ENCODE measurements at places on chromosomes 6 and 20.
A peak's percentile ranks its signal among the peaks of the same experiment; 100 is the strongest.

- DNase-seq: no peak
These were observed 26.2 kb downstream of the TTBK1 start for GRCh38 chr6:43269273-43270007.

- no peak for DNase-seq
These were observed 41.7 kb downstream of the COL19A1 start for GRCh38 chr6:69907981-69908498.

- DNase-seq: no peak
These were observed 930.1 kb upstream of the GJE1 start for GRCh38 chr6:141202626-141203025.

- DNase-seq: peak; percentile 81
These were observed 42.7 kb upstream of the HINT3 start for GRCh38 chr6:125913864-125914351.

GRCh38 chr20:51456511-51457509 lies 85.7 kb downstream of the NFATC2 start:
- peak; percentile 88 for DNase-seq

DNA sequence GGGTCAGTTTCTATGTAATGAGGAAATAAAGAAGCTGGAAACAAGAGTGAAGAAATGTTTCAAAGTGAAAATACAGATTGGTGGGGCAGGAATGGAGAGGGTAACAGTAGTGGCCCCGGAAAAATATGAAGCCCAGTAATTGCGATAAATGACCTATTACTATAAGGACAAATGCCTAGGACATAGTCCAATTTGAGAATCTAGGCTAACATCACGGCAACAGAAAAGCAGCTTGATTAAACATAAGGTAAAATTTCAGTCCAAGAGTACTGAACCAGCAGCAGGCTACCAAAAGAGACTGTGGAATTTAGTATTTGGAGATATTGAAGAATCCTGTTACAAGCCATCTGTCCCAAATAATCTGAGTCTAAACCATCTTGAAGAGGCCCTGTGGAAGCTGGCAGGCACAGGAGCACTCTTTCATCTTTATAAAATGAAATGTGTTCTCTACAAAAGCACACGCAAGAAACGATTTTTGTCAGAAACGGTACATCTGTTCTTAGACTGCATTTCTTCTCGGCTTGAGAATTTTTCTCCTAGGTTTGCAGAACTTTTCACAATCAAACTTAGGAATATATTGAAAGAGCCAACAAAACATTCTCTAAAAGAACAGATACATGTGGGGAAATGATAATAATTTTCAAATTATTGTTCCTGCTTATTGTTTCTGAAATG lies 49.3 kb downstream of the ELOVL5 start:
- peak; percentile 47 for DNase-seq

GRCh38 chr6:39756582-39756981 lies 31.4 kb upstream of the KIF6 start:
- no peak for DNase-seq

DNA sequence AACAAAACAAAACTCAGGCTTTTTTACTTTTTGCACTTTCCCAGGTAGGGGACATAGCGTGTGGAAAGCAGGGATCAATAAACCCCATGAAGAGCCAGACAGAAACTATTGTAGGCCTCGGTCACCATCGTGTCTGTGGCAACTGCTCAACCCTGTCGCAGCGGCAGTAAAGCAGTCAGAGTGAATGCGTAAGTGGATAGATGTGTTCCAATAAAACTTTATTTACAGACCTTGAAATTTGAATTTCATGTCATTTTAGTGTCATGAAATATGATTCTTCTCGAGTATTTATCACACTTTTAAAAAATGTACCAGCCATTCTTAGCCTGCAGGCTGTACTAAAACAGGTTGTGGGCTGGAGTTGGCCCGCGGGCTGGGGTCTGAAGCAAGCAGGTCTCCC lies 14.5 kb downstream of the BMP7 start:
- DNase-seq: no peak

- no peak for DNase-seq
These were observed 90.6 kb upstream of the B3GAT2 start for GRCh38 chr6:71047417-71047816.

DNA sequence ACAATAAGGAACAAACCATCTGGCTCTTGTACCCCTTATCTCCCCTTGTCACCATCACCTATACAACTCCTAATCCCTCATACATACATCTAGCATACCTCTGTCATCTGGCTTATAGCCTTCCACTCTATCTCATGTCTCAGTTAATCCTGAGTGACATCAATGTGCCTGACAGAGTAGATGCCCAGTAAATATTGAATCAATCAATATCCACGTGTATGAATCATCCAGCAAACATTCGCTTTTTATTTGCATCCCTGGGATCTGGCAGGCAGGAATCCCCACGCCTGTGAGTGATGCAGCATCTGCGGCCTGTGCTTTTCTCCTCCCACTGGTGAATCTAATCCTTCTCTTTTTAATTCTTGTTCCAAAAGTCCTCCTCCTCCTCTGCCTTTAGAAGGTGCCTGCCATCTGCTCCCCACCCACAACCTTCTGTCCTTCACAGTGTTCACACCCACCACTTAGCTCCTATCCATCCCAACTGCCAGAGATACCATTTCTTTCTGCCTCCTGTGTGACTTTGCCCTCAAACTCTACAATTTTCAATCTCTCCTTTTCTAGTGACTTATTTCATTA lies 37.6 kb downstream of the ZNF391 start:
- peak; percentile 24 for DNase-seq

DNA sequence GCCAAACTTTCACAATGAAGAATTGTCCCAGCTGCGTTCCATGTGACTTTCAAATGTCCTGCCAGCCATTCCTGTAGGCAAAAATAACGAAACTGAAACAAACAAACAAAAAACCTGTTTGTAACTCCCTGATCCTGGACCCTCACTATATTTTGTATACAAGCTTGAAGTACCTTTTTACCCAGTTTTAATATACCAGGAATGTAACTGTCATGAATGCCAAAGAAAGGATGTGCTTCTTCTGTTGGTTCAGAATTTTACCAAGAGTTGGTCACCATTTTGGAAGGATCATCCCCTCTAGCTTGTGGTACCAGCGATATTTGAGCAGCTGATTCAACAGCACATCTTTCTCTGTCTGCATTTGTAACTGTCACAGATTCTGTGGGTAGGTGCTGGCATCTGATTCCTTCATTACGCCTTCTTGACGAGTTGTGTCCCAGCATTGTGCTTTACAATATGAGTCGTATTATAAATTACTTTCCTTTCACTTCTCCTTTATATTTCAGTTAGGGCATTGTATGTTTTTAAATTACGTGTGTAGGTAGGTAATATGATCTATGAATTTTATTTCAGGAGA lies 93.9 kb downstream of the DLGAP4 start:
- DNase-seq: no peak

DNA sequence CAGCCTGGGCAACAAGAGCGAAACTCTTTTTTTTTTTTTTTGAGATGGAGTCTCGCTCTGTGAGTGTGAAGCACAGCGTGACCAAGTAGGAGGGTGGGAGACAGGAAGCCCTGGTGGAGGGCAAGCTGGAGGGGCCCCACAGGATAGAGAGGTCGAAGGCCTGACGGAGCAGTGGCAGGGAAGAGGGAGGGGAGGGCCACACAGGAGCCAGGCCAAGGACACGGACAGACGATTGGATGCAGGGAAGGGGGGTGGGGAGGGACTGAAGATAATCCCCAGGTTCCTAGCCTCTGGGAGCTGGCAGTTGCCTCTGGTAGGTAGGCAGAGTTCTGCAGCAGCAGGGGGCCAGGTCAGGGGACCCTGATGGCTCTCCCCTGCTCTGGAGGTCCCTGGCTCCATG lies 10.8 kb upstream of the GUCA1A start:
- peak; percentile 82 for DNase-seq

DNA sequence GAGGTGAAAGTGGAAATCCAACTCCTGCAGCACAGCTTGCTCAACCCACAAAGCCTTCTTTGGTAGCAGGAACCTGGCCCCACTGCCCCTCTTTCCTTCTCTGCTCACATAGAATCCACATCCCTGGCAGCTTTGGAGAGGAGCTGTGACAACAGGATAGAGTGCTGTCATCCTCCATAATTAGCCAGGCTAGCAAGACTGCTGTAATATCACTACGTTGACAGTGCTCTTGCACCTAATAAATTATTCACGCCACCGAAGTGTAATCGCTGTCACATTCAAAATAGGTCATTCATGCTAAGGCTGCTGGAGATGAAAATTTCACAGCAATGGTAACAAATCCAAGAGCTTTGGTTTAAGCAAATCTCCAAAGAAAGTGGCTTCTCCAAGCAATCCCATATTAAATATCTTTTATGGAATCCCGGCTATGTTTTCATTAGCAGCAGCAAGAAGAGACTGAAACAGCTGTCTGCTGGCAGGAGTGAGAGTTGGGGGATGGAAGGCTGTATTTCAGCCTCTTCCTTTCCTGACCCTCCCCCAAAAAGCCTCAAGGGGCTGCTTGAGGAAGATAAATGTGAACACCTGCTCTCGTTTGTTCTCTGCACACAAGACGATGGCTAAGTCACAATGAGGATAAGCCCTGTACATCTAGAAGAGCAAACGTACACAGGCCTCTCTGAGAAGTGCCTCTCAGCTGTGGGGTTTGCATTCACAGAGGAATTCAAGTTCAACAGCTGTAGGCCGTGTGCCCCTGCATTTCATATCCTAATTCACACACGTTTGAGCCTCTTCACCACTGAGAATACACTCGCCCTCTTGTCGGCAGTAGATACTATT lies 16.5 kb downstream of the RIPOR2 start:
- DNase-seq: peak; percentile 90

- DNase-seq: no peak
These were observed 11.0 kb upstream of the SIM1 start for GRCh38 chr6:100475554-100476320.

DNA sequence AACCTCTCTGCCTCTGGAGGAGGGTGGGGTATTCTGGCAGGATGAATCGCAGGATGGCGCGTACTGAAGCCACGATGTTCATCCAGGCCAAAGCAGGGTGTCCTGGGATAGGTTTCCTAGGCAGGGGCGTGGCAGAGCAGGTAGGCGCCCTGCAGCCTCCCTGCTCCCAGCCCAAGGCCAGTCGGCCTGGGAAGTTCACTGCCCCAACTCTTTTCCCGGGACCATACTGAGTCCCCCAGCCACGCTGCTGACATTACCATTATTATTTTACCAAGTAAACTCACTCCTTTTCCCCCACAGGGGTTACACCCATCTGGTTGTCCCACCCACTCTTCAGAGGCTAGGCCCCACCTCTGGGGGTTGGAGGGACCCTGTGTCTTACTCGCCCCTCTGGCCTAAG lies 21.8 kb downstream of the SDCBP2 start:
- no peak for DNase-seq

DNA sequence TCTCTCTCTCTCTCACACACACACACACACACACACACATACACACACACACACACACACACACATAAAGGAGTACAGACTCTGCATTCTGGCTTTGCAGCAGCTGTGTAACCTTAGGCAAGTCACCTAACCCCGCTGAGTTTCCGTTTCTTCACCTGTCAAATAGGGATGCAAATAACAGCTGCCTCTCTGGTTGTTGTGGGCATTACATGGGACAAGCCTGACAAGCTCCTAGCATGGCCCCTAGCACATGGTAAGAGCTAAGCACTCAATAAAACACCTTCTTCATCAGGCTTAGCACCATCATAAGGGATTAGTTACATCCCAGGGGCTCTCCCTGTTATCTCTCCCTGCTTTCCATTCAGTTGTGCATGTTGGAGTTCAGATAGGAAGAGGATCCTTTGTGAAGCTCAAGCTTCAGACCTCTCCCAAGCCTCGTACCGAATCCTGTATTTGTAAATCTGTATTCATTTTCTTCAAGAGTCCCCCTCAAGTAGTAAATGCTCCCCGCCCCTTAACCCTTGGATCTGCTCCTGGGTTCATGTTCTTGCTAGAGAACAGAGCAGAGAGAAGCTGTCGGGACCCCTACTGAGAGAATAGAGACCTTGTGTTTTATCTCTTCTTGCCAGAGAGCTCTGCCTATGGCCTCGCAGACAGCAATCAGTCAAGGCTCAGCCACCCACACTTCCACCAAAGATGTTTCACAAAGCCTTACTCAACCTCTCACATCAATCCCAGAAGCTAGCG lies 2.2 kb downstream of the SLC13A3 start:
- DNase-seq: peak; percentile 94

DNA sequence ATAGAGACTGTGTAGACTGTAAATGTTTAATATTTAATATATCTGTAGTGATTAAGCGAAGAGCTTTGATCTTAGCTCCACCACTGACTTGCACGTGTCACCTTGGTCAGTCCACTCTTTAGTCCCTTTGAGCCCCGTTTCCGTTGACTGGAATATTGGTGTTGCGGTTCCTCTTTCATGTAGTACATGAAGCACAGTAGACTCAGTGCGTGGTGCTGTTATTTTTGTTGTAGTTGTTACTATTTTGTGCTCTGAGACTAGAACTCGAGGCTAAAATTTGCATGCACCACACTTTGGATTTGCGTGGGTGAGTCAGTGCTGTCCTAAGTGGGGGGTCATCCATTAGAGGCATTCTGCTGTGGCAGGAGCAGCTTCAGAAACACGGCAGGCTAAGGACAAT lies 291.4 kb downstream of the QKI start:
- DNase-seq: no peak

GRCh38 chr6:115885636-115886366 lies 174.9 kb downstream of the FRK start:
- DNase-seq: no peak

DNA sequence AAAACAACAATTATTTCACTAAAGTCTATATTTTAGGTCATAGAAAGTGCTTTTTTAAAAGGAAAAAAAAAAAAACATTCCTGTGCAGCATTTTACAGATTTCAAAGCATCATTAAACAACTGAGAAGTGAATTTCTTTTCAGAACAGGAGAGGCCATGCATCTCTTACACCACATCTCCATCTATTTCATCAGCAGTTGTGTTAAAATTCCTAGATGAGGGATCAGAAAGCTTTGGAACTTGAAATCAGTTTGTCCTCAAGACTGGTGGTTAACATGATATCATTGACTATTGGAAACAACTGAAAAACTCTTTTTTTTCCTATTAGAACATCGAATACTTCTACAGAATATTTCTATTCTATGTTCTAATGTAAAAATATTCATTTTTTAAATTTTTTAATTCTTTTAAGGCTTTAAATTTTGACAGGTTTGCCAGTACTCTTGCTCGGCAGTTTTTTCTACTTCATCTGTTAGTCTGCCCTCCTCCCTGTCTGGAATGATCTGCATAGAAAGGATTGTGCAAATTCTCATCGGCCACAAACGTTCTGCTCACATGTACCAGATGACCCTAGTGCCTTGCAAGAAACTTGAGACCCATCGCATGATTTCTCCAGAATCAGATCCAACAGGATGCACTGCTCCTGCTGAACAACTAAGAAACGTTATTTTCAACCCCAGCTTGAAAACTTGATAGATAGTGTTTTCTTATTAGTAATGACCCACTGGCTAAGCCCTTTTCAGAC lies 411.0 kb upstream of the AGPAT4 start:
- DNase-seq: no peak

DNA sequence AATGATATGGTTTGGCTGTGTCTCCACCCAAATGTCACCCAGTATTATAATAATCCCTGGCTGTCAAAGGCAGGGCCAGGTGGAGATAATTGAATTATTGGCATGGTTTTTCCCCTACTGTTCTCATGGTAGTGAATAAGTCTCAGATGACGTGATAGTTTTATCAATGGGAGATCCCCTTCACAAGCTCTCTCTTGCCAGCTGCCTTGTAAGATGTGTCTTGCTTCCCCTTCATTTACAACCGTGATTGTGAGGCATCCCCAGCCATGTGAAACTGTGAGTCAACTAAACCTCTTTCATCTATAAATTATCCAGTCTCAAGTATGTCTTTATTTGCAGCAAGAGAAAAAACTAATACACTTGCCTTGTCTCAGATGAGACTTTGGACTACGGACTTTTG lies 907.3 kb upstream of the MANEA start:
- DNase-seq: no peak

Data from NCI-H82 (cell line).